A172 (cell line): ENCODE measurements at places on chromosomes 12 and 14.
A peak's percentile ranks its signal among the peaks of the same experiment; 100 is the strongest.

DNA sequence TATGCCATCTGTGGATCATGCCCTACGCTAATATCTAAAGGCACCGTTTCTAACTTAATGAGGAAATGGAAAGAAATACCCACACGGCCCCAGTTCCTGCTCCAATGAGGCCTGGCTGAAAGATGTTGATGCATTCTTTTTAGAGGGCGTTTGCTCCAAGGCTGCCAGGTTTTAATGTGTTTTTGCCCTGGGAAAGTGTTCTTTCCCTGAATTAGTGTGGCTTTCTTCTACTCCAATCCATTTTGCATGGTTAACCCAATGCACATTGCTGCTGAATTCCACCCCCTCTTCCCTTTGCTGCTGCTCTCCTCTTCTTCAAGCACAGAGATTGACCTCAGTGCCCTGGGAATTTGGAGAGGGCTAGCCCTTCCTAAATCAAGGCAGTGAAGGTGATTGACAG is 1.1 kb downstream of the MYF5 start:
- DNase-seq, result no peak

DNA sequence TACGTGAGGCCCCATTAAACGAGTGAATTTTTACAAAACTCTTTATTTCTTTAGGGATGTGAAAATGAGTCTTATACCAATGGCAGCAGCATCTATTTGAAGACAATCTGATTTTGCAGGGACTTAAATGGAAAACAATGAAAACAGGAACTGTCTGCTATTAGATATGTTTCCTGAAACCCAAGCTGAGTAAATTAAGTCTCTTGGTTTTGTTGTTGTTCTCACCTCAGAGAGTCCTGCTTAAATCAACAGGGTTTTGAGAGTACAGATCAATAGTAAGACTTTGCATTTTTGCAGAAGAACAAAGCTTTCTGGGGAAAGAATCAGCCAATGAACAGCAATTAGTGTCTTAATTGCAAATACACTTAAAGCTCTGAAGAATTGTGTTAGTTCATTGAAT is 39.1 kb upstream of the LGR5 start:
- no peak for DNase-seq

DNA sequence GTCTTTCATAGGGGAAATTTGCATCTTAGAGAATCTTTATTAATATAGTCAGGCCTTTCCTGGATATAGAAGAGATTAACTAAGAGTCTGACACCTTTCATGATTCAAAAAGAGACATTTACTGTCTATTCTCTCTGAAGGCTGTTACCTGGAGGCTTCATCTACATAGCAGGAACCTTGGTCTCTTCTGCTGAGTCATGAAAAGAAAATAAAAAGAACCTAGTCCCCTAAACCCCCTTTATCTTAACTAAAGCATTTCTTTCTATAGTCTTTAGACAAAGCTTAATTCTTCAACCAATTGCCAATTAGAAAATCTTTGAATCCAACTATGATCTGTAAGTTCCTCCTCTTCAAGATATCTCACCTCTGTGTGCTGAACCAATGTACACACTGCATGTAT is 33.1 kb downstream of the RPS29 start:
- no peak for DNase-seq

GRCh38 chr12:78229591-78230101 is 399.0 kb downstream of the NAV3 start:
- DNase-seq, result peak; percentile 49

- no peak for DNase-seq
These were observed 49.8 kb downstream of the CDC42BPB start for GRCh38 chr14:103007555-103007954.
